ENCODE measurements at places on chromosomes 3 and 15.

GRCh38 chr15:52518487-52519371, 10.0 kb downstream of the MYO5A start:
- DNase-seq, result no peak

DNA sequence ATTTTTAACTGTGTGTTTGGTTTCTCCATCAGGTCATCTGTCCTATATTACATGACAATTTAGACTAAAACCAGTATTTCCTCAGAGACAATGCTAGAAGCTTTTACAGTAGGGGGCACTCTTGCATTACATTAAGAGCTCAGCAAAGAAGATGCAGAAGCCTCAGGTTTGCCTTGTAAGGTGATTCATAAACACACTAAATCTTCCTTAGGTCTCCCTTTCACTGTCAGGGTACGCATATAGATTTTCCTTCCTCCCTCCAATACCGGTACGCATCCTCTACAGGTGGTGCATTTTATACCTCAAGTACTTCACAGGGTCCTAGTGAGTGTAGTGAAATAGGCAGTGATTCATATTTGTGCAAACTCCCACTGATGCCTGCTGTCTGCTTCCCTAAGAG, 46.5 kb downstream of the CD86 start:
- peak; percentile 65 for DNase-seq

- DNase-seq, result no peak
Measured at GRCh38 chr15:39596358-39597051, 15.6 kb downstream of the THBS1 start.

DNA sequence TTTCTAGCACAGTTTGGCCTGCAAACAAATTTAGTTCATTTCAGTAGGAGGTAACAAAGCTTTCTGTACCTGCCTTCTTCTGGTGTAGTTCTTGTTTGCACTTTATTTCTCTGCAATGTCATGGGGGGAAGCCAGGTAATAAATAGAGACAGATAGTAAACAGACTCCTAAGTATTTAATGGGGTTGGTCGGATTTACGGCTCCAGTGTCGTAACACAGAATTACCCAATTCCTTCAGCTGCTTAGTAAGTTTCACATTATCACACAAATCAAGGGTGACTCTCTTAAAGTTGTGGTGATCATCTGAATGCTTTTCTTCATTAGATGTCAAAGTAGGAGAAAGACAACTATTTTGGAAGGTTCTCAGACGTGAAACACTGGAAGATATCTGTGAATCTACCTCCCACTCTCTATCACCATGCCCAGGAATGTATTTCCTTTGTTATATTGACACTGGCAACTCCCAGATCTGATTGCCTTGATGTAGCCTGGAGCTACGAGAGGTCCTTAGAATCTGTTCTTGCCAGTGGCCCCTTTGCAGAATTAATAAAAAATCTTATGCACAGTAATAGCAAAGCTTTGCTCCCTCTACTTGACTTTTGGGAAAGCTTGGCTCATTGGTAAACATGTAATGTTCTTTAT, 25.0 kb upstream of the TMC3 start:
- no peak for DNase-seq

DNA sequence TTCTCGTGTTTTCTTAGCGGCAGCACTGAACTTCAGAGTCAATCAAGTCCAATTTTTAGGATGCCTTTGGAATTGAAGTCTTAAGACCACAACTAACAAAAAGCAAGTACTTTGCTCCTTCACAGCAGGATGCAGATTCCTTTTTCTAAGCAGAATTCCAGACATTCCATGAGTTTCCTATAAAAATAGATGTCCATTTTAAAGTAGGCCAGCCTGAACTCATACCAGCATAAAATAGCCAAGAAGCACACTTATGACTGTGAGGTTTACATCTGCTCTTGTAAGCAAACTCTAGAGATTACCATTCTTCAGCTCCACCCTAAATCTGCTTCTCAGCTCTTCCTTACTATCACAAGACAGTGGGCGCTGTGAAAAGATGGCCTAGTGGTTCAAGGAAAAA, 85.8 kb downstream of the THBS1 start:
- DNase-seq, result no peak

DNA sequence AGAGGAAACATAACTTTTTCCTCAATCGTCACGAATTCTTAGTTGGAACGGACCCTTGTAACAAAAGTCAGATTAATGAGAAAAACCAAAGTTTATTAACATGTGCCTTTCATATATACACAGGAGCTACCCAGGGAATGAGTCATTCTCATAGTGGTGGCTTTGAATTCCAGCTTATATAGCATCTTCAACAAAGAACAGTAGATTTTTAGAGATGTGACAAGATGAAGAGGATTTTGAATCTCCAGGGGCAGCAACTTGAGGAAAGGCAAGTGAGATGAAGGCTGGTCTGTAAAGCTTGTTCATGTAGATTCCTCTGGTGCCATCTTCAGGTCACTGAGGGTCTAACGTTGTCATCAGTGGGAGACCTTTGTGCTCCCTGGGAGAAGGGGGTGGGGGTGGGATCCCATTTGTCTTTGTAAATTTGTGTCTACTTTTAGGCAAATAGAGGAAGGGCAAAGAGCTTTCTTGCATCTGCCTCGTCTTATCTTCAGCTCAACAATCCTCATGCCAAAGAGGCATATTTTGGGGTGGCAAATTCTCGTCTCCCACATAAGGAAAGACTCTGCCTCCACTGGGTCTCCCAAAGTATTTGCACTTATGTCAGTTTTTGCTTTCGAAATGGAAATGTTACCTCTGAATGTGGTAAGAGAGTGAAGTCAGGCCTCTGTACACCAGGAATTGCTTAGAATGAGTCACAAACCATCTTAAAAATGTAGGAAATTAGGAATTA, 29.5 kb downstream of the CLEC3B start:
- no peak for DNase-seq

DNA sequence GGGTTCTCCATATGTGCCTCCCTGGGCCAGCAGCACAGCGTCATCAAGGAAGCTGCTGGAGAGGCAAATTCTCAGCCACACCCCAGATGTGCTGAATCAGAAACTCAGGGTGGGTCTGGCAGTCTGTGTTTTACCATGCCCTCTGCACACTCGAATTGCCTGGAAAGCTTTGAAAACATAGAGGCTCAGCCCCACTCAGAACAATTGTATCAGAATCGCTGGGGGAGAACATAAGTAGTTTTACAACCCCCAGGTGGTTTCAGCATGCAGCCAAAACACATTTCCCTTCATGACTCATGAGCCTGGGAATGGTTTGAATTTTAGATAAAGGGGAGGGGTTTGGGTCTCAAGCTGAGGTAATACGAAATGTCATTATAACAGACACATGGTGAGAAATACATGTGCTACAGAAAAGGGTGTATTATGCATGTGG, 9.6 kb downstream of the TGM4 start:
- peak; percentile 35 for DNase-seq

DNA sequence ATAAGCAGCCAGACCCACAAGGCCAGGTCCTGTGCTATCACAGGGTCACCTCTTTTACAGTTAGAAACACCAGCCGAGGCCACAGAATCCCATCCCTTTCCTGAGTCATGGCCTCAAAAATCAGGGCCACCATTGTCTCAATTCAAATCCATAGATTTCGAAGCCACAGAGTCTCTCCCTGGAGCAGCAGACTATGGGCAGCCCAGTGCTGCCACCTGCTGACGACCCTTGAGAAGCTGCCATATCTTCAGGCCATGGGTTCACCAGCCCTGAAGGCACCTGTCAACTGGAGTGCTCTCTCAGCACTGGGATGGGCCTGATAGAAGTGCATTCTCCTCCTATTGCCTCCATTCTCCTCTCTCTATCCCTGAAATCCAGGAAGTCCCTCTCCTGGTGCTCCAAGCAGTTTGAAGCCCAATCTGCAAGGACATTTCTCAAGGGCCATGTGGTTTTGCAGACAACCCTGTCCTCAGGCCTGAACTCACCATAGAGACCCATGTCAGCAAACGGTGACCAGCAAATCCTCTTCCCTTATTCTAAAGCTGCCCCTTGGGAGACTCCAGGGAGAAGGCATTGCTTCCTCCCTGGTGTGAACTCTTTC, 39.6 kb downstream of the TGM4 start:
- DNase-seq, result peak; percentile 40

DNA sequence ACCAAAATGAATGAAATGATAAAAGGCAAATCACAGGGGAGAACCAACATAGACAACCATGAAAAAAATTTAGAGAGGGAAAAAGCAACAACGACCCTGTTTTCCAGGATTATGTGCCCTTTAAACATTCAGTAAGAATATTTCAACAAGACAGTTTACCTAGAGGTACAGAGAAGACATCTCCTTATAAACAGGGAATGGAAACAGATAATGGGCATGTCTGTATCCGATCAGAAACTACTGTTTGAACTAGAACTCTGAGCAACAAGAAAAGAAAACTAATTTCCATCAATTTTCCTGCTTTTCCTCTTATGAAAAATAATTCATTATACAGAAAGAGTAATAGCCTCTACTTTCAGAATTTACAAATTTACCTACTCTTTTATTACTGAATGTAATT, 39.3 kb downstream of the DLG1 start:
- DNase-seq, result no peak

GRCh38 chr3:170508839-170509238, 77.0 kb downstream of the SLC7A14 start:
- DNase-seq, result no peak

DNA sequence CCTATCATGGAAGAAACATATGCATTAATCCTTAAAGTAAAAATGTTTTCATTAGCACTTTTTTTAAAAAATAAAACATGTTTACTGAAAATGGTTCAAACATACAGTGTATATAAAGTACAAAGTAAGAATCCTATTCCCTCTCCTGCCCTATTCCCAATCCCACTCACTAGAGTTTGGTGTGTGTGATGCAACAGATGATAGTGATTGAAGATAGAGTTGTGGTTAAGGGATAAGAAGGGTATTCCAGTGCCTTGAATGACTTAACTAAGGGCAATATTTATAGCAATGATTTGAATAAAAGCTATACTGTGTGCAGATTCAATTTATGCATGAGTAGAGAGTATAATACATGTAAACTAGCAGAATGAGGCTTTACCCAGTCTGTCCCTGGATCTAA, 18.1 kb downstream of the ZNF280D start:
- no peak for DNase-seq

Measured in HCT116 (cell line).